ENCODE measurements at places on chromosomes 4 and X.
A peak's percentile ranks its signal among the peaks of the same experiment; 100 is the strongest.

GRCh38 chr4:61619528-61619927 lies 419.4 kb downstream of the ADGRL3 start:
- DNase-seq: no peak

DNA sequence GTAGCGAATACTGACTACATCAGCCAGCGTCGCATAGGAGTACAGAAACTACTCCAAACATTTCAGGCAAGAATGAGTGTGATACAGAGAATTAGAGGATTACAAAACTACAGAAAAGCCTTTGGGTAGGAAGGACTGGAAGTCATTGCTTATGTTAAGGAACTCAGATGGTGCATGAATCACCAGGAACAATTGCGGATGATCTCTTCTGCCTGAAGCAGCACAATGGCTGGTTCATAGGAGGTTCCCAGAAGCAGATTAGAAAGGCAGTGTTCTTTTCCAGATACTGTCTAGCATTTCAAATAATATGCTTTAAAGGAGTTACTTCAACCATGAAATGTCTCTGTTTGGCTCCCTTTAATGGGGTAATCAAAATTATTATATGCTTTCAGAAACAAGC lies 42.5 kb upstream of the MAP9 start:
- no peak for DNase-seq

GRCh38 chrX:108049649-108050048 lies 4.8 kb downstream of the VSIG1 start:
- no peak for DNase-seq

DNA sequence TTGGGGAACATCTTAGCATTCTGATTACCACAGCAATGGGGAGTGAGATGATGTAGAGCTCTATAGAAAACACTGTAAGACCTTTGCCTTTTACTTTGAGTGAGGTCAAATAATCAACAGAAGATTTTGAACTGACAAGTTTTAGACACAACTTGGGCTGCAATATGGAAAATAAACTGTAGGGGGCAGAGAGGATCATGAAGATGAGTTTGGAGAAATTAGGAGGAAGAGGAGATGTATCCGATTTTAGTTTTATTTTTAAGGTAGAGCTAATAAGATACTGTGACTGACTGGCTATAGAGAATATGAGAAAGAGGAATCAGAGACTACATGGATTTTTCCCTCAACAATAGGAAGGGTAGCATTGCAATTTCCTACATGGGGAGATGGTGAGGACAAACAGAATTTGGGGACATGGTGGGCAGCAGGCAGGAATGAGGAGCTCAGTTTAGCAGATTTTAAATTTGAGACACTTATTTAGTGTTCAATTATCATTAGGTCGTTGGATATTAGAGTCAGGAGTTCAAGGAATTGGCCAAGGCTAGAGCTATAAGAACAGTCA lies 563.1 kb downstream of the INPP4B start:
- DNase-seq: no peak

DNA sequence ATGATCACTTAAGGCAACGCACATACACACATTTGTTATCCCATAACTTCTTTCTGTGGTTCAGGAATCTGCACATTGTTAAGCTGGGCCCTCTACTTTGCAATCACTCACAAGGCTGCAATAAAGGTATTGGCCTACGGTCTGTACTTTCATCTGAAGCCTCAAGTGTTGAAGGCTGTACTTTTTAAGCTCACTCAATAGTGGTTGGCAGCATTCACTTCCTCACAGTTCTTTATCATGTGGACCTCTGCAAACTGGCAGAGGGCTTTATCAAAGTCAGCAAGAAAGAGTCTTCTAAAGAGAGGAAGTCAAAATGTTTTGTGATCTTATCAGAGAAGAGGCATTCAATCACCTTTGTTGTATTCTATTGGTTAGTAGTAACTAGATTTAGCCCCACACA lies 301.4 kb upstream of the EPHA5 start:
- DNase-seq: no peak

DNA sequence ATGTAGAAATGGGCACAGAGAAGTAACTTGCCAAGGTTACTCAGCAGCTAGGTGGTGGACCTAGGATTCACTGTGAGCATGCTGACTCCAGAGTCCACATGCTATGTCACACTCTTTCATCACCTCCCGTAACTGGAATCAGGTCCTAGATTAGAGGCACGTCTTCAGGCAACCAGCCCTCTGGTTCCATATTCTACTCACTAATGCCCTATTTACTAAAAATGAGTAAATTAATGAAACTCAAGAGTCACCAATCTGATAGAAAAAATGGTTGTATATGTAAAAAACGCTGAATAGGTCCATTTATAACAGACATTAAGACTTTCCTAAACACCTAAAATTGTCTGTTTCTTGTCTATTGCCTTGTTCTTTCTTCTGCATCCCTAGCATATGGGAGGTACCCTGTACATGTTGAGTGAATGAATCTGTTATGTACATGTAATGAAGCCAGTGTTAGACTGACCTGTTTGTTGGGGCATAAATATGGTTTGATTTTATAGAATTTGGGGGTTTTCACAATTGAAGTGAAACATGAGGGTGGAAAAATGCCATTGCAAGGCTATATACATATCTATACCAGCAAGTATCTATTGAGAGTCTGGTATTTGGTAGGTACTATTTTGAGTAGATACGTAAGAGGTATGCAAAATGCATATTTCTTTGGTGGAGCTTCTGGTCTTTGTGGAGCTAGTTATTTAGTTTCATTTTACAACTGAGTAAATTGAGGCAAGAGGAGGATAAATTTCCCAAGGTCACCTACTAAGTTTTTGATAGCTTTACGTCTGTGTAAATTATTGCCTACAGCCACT lies 7.5 kb upstream of the RUFY3 start:
- no peak for DNase-seq

DNA sequence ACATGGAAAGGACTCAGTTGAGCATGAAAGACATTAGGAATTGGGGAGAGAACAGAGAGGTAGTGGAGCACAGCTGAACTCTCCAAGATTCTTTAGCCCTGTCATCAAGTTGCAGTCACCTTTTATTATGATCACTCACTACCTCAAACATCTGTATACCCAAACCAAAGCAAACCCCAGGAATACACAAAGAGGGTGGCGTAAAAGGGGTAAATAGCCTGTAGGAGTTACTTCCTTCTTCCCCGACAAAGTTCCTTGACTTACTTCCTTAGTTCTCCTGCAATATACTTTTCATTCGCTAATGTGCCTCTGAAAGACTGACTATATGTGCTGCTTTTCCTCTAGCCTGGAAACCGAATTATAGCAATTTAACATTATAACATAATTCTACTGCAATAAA lies 159.9 kb downstream of the SPRY1 start:
- DNase-seq: no peak

DNA sequence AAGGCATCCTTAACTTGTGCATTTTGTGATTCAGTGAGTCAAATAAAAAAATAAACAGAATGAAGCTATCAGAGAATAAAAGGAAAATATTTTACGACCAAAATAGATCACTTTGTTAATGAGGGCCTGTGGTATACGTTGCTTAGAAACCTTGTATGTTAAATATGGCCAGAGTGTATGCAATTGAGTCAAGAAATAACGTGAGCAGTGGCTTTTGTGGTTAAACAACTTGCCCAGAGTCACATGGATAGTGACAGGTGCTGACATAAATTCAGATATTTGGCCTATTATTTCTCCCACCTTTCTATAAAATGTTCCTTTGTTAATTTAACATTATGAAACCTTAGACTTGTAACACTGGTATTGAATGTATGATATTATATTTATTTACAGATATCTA lies 393.4 kb downstream of the PABPC4L start:
- DNase-seq: no peak

GRCh38 chr4:48343035-48343434 lies 1.7 kb downstream of the SLAIN2 start:
- no peak for DNase-seq

GRCh38 chr4:66791686-66792085 lies 753.6 kb downstream of the CENPC start:
- DNase-seq: no peak

DNA sequence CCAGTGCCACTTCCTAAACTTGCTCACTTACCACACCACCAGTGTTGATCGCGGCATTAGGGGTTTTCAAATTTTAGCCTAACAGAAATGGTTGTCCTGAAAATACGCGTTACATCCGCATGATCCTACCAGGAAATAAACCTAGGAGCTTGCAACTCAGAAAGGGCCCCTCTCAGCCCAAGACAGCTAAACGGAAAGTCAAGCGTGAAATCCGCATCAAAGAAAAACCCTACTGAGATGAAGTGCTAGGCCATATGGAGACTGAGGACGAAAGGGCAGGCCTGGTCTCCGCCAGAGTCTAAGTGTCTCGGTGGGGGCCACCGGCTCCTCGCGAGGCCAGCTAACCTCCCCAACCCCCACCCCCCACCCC lies 626 bp downstream of the YTHDC1 start:
- DNase-seq: no peak

GRCh38 chrX:75522565-75523431 lies at the start of gene ZDHHC15:
Gene ZDHHC15 (minus strand): TSS chrX:75523037. CDS start chrX:75523024, 13 bp downstream.
- DNase-seq: peak; percentile 17

- no peak for DNase-seq
Observed at GRCh38 chr4:158929939-158930638, 161.3 kb downstream of the FNIP2 start.

DNA sequence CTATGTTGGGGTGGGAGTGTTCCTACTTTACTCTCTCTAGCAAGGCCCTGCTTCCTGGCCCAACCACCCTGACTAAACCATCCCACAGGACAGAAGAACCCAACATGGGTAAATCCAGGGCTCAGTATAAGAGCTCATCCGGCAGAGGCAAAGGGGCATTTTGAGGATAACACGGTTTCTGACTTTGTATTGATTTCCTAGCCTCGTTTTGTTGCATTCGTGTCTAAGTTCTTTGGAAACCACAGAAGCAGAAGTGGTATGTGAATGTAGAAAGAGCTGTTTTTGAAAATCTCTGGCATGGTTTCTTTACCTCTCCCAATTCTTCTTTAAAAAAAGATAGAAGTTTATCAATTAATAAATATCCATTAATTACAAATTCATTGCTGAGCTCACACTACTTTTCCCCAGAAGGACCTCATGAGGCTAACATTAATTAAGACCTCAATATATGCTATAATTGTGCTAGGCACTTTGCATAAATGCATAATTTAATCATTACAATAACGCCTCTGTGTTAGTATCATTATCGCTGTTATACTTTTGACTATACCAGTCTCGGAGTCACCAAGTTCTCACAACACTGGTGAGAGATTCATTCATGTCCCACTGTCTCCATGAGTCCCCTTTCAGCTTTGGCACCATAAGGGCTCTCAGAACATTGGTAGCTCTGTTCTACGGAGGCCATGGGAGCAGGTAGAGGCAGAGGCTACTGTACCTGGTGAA lies 5.8 kb upstream of the CLNK start:
- DNase-seq: no peak

DNA sequence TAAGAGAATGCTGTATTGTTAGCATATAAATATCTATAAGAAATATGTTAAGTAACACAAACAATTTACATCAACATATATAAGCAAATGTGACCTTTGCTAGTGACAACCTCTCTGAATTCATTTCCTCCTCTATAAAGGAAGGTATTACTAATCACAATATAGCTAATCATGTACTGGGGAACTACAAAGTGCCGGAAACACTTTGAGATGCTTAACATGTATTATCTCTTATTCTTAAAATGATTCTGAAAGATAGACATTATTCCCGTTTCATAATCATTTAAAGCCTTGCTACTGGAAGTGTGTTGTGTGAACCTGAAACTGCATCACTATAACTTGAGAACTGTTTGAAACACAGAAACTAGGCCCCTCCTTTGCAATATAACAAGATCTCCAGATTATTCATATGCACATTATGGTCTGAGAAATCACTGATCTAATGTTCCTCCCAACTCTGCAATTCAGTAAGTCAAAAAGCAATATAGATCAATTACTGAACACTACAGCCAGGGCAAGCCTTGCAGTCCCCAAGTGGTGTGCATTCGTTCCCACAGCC lies 54.0 kb downstream of the KLHL8 start:
- DNase-seq: no peak

DNA sequence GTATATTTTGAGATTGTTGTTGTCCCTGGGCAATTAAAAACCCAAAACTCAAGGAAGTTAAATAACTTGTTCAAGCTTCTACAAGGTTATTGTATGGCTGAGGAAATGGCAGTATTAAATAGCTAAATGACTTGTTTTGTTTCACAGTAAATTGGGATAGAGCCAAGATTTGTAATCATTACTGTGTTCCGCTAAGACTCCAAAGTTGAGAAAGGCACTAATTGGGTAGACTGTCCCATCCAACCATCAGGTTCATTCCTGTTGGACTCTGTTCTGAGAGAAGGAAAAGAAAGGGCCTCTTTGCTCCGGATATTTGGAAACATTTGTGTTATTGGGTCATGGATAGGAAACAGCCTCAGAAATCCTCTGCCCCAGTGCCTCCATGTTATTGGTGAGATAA lies 82.2 kb downstream of the DCLK2 start:
- DNase-seq: no peak

- no peak for DNase-seq
Observed at GRCh38 chr4:165874791-165875371, 1.8 kb downstream of the TLL1 start.

GRCh38 chrX:16320765-16321355 lies 153.6 kb downstream of the MAGEB17 start:
- no peak for DNase-seq

DNA sequence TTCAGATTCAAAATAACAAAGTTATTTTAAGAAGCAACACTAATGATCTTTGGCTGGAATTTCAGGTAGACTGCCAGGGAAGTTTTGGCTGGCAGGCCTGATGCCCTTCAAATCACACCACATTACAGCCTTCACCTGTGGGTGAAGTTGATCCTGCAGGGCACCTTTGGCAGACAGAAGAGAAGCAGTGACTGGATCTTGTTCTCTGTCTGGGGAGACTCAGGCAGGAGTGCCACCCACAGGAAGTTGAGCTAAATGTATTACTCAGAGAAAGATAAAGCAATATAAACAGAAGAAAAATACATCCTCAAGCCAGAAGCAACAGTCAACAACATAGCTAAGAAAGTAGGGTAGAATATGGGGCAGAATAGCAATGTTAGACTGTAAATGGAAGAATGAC lies 12.8 kb upstream of the CFAP299 start:
- no peak for DNase-seq

DNA sequence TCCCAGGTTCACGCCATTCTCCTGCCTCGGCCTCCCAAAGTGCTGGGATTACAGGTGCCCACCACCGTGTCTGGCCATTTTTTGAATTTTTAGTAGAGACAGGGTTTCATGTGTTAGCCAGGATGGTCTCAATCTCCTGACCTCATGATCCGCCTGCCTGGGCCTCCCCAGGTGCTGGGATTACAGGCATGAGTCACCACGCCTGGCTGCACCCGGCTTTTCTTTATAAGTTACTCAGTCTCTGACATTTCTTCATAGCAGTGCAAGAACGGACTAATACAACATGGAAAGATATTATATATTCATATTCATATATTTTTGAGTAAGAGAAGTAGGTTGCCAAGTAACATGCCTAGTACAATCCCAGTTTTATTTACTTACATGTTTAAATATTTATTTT lies 22.9 kb downstream of the SHROOM3 start:
- DNase-seq: no peak

All from activated T-helper 1 cell treated with Interleukin-2 at 50 U/mL for 16 hours (primary cell).